ENCODE measurements at places on chromosomes 2 and 18.

- DNase-seq = no peak
Measured at GRCh38 chr18:38464024-38464423, 898.4 kb upstream of the CELF4 start.

DNA sequence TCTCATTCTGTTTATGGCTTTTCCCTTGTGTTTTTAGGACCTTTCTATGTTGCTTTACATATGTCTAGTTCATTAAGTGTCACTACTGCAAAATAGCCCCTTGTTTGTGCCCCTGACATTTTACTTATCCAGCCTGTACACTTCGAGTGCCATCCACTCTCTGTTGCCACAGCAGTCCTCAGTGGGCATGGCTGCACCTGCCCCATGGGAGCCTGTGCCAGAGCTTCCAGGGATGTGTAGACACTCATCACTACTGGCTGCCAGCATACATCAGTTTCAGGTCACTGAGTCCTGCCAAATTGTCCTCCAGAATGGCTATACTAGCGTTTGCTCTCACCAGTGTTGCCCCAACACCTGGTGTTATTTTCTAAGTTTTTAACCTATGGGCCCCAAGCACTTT is 80.4 kb downstream of the ARMC9 start:
- no peak for DNase-seq

- peak; percentile 80 for DNase-seq
Measured at GRCh38 chr2:56357655-56358295, 174.0 kb downstream of the CCDC85A start.

- DNase-seq = no peak
Measured at GRCh38 chr2:62736899-62737559, 31.5 kb downstream of the EHBP1 start.

DNA sequence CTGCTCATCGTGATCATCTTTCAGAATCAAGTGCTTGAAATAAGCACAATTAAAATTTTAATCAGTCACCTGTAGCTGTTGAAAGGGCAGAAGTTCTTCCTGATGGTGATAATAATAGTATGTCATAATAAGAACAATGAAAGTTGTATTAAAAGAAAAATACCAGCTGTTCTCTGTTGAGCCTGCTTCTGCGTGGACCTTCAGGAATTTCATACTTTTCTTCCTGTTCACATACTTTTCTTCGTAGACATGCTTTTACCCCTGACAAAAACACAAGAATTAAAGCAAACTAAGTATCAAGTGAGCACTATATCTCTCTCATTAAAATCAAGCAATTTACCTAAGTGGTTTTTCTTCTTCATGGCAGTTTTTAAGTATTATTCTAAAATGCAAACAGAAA is 79.2 kb downstream of the BARD1 start:
- no peak for DNase-seq

DNA sequence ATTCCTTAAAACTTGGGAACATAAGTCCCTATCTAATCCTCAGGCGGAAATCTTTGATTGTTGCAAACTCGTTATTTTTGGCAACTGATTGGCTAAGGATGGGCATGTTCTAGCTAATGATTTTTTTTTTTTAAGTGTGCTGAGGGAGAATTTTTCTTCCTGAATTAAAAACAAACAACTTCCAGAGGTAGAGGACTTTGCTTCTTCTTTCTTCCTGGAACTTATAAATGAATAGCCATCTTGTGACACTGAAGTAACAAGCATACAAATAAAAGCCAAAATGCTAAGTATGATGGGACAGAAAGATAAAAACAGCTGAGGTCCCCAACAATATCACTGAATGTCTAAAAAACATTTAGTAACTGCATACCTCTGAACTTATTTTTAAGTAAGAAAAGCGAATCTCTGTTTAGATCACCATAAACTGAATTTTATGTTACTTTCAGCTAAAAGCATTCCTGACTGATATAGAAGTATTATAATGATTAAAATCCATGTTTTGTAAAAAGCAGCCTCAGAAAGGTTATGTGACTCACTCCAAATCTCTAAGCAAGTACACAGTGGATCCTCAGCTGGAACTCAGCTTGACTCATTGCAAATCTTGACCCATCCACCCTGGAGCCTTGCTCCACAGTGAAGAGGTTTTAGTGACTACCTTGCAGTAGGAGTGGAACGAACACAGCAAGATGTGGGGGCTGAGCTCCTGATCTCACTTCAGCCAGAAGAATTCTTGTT is 344.4 kb downstream of the CLIP4 start:
- no peak for DNase-seq

- DNase-seq = no peak
Measured at GRCh38 chr2:62713837-62714236, 8.3 kb downstream of the EHBP1 start.

- no peak for DNase-seq
Measured at GRCh38 chr2:189661957-189662321, 680 bp downstream of the ASNSD1 start.

DNA sequence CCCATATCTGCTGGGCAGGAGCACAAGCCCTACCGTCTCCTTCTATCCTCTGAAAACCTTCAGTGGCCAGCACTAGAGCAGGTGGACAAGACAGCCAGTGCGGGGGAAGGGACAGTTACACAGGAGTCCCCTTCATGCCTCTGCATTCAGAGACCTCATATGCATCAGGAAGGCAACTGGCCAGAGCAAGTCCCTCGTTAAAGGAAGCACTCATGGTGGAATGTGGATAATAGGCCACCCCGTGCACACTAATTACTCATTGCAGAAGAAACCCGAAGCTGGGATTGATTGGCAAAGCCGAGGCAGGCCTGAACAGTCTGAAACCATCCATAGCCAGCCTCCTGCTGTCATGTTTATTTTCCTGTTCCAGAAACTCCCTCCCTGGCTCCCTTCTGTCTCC is 11.2 kb downstream of the KIAA2012 start:
- DNase-seq = peak; percentile 75

DNA sequence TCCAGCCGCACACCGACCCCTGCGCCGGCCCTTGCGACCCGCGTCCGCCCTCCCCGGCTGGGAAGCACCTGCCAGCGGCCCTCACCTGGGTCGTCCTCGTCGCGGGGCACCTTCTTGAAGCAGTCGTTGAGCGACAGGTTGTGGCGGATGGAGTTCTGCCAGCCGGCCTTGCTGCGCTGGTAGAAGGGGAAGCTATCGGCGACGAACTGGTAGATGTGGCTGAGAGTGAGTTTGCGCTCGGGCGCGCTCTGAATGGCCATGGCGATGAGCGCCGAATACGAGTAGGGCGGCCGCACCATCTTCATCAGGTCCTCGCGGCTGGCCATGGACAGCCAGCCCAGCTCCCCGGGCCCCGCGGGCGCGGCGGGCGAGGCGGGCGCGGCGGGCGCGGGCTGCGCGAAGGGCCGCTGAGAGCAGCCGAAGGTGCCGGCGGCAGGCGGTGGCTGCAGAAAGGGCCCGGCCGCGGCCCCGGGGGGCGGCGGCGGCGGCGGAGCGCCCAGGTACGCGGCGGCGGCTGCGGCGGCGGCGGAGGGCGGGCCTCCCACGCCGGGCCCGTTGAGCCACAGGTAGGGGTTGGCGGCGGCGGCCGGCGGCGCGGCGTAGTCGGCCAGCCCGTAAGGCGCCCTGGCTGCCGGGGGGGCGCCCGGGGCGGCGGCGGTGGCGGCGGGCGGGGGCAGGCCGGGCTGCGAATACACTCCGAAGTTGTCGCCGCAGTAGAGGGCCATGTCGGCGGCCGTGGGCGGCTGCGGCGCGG is 505 bp downstream of the FOXI3 start:
- DNase-seq = no peak

DNA sequence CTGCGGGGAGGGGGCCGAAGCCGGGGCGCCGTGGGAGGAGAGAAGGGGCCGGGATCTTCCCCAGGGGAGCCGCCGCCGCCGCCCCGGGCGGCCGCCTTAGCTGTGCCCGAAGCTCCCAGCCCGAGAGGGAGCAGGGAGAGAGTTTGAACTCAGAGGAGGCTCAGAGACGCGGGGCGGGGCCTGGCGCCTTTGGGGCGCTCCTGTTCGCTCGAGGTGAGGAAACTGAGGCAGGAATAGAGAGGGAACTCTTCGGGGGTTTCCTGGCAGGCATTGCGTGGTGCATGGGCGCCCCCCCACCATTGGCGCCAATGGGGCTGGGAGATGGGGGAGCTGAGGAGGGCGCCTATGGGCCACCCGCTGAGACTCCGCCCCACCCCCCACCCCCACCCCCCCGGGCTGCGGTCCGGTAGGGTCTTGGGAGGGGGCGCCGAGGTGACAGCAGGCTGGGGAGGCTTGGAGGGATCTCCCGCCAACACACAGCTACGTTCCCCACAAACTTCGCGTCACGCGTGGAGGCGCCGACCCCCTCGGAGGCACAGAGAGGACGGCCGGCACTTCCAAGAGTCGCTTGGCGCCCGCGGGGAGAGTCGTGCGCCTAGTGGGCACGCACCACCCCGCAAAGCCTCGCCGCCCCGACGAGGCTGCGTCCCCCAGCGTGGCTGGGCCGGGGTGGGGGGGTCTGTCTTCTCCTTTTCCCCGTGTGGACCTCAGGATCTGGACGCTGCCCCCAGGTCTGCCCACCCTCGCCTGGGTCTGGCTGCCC is 680 bp downstream of the CTDSP1 start:
- DNase-seq = peak; percentile 28

GRCh38 chr2:120606280-120606679 is 129.4 kb upstream of the GLI2 start:
- no peak for DNase-seq

GRCh38 chr2:136115183-136115761 is 2.7 kb downstream of the CXCR4 start:
- no peak for DNase-seq

- no peak for DNase-seq
Measured at GRCh38 chr2:124323321-124323720, 298.2 kb downstream of the CNTNAP5 start.

Data from cerebellar cortex (tissue), 1 donor.